ENCODE measurements at places on chromosomes 12 and 14.

DNA sequence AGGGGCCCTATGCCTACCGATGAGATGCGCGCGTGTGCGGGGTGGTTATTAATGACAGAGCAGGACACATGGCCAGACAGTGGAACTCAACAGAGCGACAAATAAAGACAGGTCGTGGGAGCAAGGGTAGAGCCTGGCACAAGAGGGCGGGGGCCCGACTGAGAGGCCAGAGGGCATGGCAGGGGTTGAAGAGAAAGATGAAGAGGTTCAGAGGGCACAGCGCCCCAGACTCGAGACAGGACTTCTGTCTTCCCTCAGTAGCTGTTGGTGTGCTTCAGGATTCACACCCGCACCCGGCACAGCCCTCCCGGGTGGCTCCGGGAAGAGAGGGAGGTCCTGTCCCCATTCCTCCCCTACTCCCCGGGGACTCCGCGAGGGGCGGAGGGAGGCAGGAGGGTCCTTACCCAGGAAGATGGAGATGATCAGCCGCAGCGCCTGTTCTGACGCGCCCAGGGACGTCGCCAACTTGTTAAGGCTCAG, 366 bp downstream of the LPCAT3 start:
- no peak for DNase-seq

GRCh38 chr12:93793983-93794382, 116.8 kb downstream of the CRADD start:
- no peak for DNase-seq

DNA sequence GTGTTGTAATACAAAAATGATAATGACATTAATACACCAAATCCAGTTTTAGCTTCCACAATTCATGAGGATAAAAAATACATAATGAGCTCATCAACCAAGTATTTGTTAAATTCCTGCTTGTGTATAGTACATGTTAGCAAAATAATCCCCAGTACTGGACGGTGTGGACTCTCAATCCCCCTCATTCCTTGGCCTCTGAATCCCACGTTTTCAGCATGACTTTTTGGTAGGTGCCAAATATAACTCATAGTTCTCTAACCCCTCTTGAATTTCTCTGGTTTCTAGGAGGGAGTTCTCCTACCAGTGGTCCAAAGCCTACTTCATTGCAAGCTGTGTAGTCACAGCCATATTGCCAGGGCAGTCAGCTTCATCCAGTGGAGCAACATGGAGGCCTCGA, 41.4 kb upstream of the EPS8 start:
- no peak for DNase-seq

GRCh38 chr14:97777622-97778355, 980.6 kb downstream of the VRK1 start:
- DNase-seq: no peak

DNA sequence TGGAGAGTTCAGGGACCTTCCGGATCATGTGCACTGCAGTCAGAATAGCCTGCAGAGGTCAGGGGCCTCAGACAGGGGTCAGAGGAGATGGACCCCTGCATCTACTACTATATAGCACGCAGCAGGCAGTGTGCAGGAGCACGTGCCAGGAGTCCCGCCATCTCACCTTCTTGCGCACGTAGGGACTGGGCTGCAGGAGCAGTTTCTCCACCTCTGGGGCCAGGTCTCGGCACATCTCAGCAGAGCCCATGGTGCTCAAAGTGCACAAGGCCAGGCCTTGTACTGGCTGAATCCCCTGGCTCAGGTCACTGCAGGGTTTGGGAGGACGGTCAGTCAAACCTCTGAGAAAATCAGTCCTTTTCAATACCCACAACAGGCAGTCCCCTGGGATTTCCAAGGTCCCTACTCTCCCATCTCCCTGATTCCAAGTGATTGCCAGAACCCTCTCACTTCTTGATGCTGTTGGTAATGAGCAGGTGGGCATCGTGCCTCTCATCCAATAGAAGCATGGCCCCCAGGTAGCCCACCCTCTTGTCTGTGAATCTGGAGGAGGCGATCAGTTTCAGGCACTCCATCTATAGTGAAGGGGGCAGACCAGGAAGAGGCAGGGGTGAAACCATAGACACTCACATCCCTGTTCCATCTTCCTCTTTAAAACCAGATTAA, 1.3 kb downstream of the AP1G2 start:
- no peak for DNase-seq

DNA sequence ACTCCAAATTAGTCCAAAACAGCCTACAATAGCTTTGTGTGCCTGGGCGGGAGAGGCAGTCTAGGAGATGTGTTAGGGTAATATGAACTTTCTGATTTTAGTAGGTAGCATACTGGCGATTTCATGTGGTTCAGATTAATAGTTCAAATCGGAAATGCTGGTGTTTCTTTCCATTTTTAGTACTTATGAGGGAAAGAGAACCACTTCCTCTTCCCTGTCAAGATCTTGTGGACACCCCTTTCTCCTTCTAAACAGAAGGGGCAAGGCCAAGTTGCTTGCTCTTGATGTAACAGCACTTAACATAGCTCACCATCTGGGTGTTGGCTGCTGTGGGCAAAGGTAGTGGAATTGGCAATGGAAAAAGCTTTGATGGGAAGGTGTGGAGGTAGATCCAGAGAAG, 32.2 kb upstream of the IGF1 start:
- DNase-seq: no peak

- no peak for DNase-seq
Observed at GRCh38 chr14:29043737-29044136, 277.1 kb downstream of the FOXG1 start.

DNA sequence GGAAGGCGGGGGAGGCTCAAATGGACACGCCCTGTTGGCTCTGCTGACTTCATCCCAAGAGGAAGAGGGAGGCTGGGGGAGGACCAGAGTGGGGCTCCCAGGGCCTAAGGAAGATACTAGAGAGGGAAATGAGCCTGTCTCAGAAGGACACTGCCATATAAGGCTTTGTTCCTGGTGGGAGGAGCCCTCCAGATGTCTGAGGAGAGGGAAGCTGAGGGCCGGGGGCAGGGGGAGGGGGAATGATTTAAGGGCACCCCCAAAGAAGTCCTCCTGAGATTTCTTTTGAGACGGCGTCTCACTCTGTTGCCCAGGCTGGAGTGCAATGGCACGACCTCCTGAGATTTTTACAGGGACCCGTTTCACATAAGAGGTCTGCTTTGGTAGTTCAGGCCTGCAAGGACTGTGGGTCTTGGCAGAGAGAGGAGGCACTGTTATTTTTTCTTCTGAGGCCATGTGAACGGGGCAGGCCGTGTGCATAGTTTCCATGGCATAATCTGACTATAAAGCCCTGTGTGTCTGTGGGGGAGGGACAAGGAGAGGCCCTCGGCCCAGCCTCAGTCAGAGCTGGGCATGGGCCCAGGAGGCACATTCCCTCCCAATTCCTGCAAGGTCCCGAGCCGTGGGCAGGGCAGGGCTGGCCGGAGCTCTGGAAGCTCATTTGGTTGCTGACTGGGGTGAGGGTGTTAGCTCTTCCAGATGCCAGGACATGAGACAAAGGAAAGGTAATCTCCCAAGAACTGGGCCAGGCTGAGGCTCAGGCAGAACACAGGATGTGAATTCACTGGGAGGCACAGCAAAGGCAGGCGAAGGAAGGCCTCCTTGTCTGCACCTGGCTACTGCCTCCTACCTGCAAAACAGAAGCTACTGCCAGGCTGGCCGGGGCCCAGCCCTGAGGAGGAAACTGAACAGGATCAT, 22.2 kb upstream of the PLEKHG3 start:
- no peak for DNase-seq

DNA sequence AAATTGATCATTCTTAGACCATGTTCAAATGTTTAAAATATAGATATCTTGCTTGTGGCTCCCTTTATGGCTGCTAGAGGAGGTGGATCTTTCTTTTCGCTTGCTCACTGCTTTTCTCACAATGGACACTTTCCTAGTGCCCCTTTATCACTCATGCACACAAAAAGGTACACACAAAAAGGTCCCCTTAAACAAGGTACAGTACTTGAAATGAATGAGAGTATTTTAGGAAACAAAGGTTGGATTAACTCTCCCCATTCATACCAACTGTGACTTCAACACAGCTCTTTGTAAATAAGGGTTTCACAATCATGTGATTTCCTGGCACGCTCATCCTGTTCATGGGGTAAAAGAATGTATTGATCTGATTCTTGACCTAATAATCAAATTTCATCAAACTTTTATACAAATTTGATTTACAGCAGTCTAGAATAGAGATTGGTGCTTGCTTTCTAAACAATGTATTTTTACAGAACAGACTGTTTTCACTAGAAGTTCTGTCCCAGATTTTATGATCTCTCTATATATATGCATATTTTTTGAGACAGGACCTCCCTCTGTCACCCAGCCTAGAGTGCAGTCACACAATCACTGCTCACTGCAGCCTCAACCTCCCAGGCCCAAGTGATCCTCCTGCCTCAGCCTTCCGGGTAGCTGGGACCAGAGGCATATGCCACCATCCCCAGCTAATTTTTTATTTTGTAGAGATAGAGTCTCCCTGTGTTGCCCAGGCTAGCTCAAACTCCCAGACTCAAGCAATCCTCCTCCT, 34.4 kb upstream of the EPS8 start:
- DNase-seq: no peak
